ENCODE measurements at places on chromosomes 2 and 18.
A peak's percentile ranks its signal among the peaks of the same experiment; 100 is the strongest.

- no peak for DNase-seq
Measured at GRCh38 chr2:14355102-14355501, 277.4 kb upstream of the LRATD1 start.

- no peak for DNase-seq
Measured at GRCh38 chr2:69979902-69980807, 18.7 kb upstream of the ASPRV1 start.

DNA sequence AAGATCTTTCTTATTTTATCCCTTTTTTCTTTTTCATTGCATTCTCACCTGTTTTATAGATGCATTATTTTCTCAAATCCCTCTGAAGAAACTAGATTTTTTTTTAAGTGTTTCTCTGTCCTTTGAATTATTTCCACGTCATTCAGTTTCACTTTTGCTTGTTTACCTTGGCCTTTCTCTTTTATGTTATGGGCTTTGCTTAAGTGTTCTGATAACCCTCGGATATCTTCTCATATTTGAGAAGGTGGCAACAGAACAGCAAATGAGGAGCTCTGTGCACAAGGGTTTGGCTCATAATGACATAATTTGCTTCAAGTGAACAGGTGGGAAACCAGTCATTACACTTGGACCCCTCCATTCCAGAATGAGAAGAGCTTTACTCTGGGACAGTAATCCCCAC lies 111.9 kb downstream of the C1D start:
- no peak for DNase-seq

DNA sequence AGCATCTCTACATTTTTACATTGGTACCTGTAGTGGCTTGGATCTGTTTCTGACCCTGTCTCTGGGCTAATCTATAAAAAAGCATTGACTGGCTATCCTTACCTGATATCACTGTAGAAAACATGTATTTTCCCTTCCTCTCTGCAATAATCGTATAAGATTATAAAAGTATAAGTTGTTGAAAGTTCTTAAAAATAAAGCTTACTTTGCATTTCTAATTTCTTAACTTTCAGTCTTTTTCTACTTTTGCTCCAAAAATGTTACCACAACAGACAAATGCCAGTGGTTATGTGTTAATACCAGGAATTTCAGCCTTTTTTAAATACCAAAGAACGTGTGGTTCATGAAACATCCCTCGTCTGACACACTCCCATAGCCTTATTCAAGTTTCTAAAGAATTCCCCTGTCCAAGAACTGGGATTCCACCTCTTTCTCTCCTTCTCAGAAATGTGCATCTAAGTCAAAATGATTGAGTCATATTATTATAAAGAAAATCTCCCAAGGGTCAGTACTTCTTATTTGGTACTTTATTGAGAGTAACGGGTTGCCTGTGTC lies 28.5 kb upstream of the ACKR3 start:
- no peak for DNase-seq

GRCh38 chr2:122873951-122874350 lies 1118.5 kb downstream of the TSN start:
- DNase-seq = no peak

DNA sequence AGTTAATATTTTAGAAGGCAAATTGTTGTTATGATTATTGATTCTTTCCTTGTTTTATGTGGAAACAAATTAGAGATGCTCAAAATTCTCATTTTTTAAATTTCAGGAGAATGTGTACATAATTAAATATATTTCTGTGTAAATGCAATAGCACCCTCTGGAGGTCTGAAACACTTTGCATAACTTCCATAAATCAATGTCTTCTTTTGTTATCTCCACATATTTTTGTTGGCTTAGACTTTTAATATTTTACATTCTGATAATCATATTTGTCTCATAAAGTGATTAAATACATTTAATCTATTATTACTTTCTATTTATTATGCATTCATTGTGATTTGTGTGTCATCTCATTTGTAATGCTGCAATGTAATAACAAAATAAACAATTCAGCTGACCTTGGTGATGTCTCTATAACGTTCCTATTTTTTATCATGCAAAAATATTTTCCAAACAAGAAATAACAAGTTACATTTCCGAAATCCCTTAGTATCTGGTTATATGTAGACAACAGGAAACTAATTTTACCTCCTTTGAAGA lies 201.8 kb upstream of the GALNT5 start:
- no peak for DNase-seq

- DNase-seq = no peak
Measured at GRCh38 chr2:64015898-64016297, 3.3 kb downstream of the VPS54 start.

DNA sequence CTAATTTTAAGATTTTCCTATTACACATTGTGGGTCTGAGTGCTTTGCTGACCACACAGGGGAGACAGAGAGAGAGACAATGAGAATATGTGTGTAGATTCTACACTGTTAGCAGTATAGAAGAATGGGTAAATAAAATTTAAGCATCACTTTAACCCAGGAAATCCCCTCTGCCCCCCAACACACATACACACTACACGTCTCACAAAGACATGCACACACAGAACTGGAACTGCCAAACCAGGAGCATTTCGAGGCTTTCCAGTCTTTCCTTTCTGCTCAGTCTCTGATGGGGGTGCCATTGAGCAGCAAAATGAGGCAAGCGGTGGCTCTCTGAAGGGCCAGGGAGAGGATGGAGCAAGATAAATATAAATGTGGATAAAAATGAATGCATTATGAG lies 2.5 kb downstream of the MERTK start:
- no peak for DNase-seq

DNA sequence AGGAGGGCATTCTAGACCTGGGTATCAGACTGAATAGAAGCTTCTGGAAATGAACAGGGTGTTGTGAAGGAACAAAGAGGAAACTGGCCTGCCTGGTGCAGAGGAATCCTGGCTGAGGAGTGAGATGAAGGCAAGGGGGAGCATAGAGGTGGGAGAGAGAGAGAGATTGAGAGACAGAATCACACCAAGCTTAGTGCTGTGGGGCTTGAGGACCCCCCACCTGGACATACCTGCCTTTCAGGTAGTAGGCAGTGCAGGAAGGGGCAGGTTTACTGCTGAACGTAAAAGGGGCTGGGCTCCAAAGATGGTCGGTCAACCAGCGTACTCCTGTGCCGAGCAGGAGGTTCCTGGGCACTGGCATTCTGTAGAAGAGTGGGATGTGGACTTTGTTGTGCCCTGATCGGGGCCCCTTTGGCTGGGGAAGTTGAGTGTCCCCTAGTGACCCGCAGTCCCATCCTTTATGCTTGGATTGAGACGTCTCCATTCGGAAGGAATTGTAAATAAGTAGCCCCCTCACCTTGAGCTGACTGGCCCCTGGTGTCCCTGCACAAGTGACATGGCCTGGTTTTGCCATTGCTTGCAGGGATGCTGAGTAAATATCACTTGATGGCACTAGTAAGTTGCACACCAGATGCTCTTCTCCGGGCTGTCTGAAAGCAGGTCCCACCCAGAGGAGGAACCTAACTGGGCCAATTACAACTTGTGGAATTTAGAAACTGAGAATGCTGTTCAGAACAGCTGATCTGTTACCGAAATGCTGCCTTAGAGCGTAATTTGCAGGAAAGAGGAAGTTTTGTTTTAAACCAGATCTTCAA lies 1.4 kb downstream of the UBE2F start:
- DNase-seq = peak; percentile 33

DNA sequence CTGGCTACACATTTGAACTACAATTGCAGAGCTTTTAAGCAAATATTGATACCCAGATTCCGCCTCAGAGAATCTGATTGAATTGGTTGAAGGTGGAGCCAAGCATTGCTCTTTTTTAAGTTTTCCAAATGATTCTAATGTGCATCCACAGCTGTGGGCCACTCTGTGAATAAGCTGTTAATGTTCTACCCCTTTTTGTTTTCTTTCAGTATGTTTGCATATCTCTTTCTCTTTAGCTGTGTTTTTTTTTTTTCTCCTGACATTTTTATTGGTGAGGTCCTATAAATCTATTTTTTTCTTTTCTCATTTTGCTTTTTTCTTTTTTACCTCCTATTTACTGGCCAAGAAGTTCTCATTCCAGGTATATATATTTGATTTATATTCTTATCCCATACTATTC lies 6.5 kb downstream of the SCN3A start:
- no peak for DNase-seq

DNA sequence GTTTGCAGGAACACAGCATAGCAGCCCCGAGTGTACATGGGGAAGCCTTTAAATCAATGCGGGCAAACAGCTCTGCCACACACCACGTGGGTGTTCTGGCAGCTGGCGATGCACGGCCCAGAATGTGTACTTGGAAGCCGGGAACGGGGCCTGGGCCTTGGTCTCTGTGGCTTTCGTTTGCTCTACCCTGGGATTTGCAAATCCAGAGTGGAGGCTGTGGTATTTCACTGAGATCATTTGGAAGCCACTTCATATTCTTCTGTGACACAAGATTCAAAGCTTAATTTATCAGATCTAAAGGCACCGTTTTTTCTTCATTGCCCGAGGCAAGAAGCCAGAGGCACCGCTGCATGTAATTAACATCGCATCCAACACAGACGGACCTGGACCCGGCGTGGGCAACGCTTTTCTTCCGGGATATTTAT lies 246.3 kb upstream of the MYT1L start:
- DNase-seq = peak; percentile 72

DNA sequence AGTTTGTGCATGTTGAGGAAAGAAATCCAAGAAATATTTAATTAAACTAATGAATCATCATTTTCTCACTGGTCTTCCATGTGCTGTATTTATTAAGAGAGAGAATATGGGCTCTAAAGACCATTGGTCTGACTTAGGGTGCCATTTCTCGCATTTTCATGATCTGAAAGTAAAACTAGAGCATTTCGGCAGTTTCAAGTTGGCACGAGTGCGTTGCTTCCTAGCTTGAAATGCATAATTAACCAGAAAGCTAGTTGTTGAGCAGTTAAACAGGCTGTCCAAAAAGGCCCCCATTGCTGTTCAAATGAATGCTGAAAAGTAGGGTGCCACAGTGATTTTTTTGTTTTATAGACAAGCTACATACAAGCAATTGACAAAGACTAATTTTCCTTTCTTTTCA lies 47.4 kb downstream of the SLC8A1 start:
- DNase-seq = no peak

Data from amygdala (tissue), 56 donors.